ENCODE measurements at places on chromosomes 7 and 10.

DNA sequence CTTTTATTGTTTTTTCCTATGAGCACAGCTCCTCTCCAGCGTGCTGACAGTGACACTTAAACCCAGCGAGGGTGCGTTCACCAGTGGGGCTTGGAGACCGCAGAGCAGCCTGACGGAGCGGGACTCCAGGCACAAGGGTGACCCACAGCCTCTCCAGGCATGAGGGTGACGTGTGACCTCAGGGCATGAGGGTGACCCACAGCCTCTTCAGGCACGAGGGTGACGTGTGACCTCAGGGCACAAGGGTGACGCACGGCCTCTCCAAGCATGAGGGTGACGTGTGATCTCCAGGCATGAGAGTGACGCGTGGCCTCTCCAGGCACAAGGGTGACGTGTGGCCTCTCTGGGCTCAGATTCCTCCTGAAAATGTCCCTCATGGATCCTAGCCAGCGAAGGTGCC, 164.3 kb upstream of the TCERG1L start:
- no peak for DNase-seq

- no peak for DNase-seq
Observed at GRCh38 chr10:10758306-10758705, 259.4 kb upstream of the CELF2 start.

DNA sequence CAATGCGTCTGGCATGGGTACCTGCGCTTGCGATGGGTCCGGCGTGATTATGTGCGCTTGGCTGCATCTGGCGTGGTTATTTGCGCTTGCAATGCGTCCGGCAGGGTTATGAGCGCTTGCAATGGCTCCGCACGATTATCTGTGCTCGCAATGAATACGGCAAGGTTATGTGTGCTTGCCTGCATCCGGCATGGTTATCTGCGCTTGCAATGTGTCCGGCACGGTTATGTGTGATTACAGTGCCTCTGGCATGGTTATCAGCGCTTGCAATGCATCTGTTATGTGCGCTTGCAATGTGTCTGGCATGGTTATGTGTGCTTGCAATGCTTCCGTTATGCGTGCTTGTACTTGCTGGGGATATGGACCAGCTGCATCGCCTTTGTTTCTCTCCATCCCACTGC, 37.7 kb downstream of the RBAK start:
- DNase-seq, result no peak

DNA sequence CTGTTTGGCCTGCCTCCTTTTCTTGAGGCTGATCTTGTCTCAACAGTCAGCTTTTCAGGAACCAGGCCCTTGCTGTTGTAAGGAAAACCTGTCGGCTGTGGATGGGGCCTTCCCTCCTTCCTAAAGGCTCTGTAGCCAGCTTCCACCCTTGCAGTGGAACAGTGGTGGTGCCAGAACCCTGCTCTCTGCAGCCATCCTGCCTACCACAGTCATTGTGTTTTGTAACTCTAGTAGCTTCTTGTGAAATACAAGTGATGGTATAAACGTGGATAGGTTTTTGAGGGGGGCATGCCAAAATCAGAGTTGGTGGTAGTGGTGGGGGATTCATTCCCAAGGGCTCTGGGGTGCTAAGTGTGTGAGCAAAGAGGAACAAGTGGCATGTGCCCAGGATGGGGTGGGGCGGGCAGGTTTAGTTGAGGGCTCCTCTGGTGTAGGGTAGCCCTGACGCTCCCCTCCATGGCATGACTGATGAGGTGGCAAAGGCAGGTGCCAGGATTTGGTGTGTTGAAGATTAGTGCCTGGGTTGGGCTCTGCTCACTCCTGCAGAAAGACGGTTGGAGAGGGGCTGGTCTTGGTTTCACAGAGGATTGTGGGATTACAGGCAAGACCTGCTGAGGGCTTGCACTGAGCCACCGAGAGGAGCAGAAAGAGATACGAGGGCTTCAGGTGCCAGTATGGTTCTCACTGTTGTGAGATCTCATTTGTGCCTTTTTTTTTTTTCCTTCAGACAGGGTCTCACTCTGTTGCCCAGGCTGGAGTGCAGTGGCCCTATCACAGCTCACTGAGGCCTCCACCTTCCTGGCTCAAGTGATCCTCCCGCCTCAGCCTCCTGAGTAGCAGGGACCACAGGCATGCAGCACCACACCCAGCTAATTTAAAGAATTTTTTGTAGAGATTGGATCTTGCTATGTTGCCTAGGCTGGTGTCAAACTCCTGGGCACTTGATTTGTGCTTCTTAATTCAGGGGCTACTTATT, 7.4 kb downstream of the TSPAN14 start:
- DNase-seq, result no peak

DNA sequence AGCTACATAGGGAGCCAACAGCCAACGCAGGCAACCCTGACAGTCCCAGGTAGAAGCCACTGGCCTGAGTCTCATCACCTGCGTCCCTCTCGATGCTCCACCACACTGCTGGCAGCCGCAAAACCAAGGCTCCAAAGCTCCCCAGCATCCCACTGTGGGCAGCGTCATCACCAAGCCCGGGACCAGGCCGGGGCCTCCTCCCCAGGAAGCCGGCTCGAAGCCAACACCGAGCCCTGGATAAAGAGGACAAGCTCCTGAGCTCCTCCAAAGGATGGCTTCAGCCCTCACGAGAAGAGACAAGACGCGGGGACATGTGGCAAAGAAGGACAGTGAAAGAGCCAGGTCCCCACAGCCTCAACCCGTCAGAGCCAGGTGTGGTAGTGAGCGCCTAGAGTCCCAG, 23.9 kb downstream of the PARD3 start:
- DNase-seq, result no peak

DNA sequence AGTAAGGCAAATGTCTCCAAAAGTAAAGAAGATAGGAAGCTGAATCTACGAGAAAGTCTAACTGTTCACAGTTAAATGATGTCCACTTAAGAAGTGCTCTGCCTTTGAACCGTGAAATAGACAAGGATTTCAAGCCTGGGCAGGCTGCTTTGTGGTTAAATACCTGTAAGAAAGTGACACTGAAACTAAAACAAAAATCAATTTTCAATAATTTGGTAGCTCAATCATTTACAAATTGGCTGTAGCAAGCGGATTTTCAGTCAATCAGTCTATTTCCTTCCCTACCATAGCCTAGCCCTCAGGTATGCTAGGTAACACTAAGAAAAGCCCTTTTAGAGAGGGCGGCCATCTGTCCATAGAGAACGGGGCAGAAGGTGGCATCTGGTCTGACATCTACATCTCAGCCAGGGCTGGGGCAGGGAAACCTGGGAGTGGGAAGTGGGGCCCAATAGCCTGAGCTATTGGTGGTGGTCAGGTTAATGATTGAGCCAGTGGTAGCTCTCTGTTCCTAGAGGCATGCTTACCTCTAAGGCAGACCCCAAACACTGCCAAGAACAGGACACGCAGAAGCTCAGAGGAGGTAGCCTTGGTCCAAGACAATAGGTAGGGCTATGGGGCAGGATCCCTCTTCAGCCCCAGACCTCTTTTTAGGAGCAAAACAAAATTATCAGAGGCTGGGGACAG, 223.2 kb downstream of the CCSER2 start:
- no peak for DNase-seq

DNA sequence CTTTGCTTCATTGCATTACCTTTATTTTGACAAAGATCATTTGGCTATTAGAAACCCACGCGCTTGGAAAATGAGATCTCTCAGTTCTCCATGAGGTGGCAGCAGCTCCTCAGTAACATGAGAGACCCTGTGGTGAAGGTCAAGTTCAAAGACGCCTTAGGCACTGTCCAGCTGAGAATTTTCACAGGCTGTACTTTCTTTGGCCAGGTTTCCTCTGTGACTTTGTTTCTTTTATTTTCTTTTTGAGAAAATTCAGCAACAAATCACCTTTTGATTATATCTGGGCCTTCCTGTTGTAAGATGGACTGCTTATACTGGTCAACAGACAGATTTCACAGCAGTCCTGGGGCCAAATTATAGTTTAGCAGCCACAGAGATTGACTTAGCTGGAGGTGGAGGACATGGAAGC, 54.5 kb downstream of the RAB18 start:
- no peak for DNase-seq

- no peak for DNase-seq
Observed at GRCh38 chr10:34252111-34252510, 563.0 kb downstream of the PARD3 start.

DNA sequence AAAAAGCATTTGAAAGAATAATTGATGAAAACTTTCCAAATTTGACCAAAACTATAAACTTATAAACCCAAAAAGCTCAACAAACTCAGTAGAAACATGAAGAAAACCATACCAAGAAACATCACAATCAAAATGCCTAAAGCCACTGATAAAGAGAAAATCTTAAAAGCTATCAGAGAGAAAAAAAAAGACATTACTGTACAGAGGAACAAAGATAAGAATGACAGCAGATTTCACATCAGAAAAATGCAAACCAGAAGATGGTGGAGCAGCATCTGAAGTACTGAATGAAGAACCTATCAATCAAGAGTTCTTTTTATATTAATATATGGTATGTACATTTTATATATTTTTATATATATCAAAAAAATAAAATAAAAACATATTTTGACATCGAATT, 2.4 kb upstream of the GPAM start:
- no peak for DNase-seq

DNA sequence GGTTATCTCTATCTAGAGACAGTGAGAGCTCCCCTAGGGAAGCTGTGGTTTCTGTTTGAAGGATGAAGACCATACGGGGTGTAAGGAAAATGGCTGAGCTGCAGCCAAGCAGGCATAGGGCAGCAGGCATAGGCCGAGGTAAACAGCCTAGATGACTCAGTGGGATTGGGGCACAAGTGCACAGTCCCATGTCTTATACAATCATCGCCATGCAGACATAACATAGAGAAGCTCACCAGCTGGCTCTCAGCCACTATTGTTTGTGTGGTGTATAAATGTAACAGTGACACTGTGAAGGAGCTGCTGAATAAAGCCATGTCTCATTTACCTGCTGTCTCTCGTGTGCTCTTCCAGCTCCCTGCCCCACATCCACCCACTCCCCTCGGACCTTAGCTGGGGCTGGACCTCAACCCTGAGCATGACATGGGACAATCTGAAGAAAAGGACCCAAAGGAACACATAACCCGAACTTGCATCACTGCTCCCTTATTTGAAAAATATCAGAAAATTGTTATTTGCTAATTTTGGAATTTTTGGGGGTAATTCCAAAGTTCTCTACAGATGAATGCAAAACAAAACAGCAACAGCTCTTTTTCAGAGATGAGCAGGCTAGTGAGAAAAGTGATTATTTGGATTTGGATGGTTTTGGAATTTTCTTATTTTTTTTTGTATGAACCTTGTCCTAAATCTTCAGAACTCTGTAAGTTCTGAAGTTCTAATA, 582.7 kb downstream of the REEP3 start:
- DNase-seq, result no peak

- no peak for DNase-seq
Observed at GRCh38 chr10:102335184-102335583, 60.3 kb upstream of the NFKB2 start.

GRCh38 chr10:4215963-4216575, 431.1 kb upstream of the KLF6 start:
- no peak for DNase-seq

GRCh38 chr7:73761854-73762658, 8.0 kb downstream of the CLDN3 start:
- no peak for DNase-seq

- DNase-seq, result no peak
Observed at GRCh38 chr7:9645756-9646155, 1212.3 kb downstream of the NXPH1 start.

DNA sequence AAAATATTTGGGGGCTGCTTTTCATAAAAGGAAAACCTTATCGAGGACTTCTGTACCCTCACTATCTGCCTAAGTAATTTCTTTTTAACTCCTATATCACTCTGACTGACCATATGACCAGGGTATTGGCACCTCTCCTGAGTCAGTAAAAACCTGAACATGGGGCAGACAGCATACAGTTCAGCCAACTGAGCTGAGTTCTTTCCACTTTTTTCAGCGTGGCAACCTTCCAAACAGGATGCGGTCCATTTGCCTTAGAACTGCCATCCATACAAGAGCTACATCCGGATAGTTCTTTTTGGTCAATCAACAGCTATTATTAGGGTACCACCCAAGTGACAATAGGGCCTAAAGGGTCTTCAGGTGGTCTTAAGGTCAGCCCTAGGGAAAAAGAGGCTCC, 122.6 kb downstream of the MARCHF5 start:
- no peak for DNase-seq

GRCh38 chr7:28617308-28617880, 205.1 kb downstream of the CREB5 start:
- no peak for DNase-seq

DNA sequence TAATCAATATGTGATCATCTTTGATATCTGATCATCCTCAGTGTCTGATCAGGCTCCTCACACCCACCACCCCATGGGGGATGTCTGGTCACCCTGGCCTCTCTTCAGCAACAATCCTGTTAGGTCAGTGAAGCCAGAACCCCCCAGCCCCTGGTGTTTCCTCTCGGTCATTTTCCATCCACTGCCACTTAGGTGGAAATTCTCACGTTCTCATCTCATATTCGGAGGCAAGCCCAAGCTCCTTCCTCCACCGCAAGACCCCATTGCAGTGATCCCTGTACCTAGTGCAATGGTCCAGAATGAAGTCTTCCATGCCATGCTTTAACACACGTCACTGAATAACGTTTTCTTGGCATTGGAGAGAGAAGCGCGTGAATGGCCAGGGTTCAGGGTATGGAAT, 103.0 kb upstream of the DNAAF5 start:
- DNase-seq, result no peak

- no peak for DNase-seq
Observed at GRCh38 chr10:123408660-123409059, 254.5 kb downstream of the BUB3 start.

DNA sequence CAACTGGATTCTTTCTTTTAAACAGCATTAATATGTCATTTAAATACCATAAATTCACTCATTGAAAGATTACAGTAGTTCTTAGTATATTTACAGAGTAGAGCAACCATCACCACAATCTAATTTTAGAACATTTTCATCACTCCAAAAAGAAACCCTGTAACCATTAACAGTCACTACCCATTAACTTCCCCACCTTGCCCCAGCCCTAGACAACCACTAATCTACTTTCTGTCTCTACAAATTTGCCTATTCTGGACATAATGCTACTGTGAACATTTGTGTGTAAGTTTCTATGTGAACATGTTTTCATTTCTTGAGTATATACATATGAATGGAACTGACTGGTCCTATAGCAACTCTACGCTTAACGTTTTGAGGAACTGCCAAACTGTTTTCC, 42.4 kb downstream of the P4HA1 start:
- DNase-seq, result no peak

GRCh38 chr7:115682507-115682906, 348.1 kb downstream of the TFEC start:
- no peak for DNase-seq

DNA sequence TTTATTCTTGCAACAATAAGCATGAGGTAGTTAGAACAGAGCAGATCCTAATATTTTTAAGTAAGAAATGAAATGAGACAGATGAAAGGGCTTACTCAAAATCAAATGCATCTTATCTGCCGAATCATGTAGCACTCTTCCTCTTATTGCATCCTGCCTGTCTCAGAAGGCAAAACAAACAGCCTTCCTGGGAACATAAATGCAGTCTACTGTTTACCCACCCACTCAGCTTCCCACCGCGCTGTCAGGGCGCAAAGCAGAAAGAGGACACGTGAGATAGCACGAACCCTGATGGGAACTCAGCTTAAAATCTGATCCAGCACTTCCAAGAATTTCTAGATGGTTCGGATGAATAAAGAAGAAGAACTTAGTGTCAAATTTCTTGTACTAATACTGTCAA, 114.4 kb upstream of the CDK1 start:
- DNase-seq, result peak; percentile 58

GRCh38 chr7:96774358-96774757, 64.7 kb upstream of the SEM1 start:
- DNase-seq, result no peak

- DNase-seq, result no peak
Observed at GRCh38 chr10:112213836-112214235, 30.3 kb upstream of the GPAM start.
